ENCODE measurements at places on chromosomes 3 and 15. TPM values are rescaled to one million over a fixed set of nuclear protein-coding genes. Genes with fewer than 3 reads are reported as not detected.
A peak's percentile ranks its signal among the peaks of the same experiment; 100 is the strongest.

GRCh38 chr15:90638201-90638691 lies 78.9 kb upstream of the BLM start:
- DNase-seq: no peak

GRCh38 chr15:31197497-31198414 lies 96.2 kb upstream of the TRPM1 start:
- peak; percentile 59 for DNase-seq

DNA sequence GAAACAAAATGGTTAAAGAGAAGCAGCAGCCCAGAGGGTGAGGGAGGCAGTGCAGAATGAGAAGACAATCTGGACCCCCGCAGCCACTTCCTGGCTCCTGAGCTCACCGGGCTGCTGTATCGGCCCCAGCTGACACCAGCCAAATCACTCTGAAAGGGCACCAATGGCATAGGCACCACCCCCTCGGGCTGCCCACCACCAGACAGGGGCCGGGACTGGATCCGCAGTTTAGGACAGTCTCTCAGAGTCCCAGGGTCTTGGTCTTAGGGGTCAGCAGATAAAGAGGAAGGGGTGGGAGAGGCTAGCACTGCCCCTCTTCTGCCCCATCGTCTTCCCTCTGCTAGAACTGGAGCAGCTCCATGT lies 17.9 kb upstream of the EHD4 start:
- DNase-seq: no peak

SUSD5 gene
- total RNA-seq: 1.0 TPM

DNA sequence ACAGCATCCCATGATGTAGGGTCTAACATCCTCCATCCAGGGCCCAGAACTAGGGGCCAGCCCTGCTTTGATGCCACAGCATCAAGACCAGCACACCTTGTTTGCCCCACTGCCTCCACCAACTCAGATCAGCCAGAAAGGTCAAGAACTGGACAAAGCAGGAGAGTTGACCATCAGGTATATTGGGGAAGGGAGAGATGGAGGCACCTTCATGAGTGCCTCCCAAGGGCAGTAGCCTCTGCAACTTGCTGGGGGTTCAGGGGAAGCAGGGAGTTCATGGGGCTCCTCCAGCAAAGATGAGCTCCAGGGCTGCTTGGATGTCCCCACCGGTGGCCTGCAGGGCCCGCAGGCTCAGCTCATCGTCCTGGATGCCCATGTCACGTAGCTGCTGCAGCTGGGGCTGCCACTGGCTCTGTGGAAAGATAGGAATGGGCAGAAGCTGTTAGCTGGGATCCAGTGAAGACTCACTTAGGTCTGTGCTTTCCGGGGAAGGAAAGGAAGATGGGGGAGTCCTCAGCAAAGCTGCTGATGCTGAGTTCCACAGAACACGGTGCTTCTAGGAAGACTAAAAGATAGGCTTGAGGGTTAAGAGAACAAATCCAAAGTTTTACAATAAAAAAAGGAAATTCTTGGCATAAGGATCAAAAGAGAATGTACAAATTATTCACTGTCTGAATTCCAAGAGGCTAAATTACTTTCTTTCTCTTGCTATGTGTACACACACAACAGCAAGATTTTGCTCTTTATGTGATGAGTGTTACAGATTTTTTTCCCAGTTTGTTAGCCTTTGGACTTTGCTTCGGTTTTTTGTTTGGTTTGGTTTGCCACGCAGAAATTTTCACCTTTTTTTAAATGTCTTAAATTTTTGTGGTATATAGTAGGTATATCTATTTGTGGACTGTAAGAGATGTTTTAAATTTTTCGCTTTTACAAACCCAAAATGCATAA lies 12.3 kb upstream of the SEMA7A start:
- DNase-seq: no peak

DNA sequence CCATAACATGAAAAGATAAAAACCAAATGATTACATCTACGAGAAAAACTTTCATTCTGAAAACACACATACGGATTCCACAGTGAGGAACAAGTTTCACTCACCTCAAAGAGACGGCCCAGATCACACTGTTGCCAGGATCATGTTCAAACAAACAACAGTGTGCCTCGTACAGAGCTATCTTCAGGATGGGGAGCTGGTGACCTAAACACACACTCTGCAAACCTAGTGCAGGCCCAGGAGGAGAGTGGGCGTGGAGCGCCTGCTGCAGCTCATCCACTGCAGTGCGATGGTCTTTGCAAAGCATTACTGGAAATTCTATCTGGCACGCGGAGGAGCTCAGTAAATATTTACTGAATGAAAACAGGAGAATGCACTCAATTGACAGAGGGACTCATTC lies 38.5 kb downstream of the TAMM41 start:
- DNase-seq: no peak

CYP11A1 gene
- 0.20 TPM for total RNA-seq

DNA sequence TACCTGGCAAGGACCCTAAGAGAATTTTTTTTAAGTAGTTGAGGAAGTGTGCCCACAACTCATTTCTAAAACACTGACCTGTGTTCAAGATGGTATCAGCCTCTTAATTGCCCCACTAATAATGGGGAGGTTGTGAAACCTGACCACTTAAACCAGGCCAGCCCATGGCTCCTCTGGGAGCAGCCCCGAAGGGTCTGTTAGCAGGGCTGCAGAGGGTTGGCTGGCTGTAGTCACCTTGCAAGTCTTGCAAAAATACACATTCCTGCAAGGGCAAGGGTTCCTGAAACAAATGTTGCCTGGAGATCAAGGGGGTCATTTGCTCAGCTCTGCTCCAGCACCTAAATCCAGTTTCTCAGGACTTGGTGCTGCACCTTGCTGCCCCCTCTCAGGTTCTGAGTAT lies 3.2 kb downstream of the IL17RD start:
- no peak for DNase-seq

STIMATE gene
- total RNA-seq: 12.1 TPM

Measured in renal cortical epithelial cell (primary cell).